ENCODE measurements at places on chromosomes 1 and 21.
A peak's percentile ranks its signal among the peaks of the same experiment; 100 is the strongest.

DNA sequence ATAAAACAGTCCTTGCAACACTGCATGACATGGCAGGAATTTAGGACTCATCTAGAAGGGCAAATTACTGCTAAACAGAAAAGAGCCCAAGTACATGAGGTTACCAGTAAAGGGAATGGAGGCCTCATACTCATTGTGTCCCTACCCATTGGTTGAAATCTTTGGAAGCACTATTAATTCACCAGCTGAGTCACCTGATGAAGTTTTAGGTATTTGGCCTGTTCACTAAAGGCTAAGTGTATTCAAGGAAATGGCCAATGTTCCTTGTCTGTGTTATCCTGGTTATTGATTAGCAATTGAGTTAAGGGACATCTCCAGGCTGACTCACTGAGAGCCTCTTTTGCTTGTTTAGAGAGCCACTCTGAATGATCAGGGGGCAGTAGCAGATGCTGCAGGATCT lies 188.4 kb downstream of the ZZZ3 start:
- DNase-seq = no peak

- DNase-seq = no peak
Measured at GRCh38 chr1:8854240-8854639, 24.2 kb downstream of the ENO1 start.

- DNase-seq = no peak
Measured at GRCh38 chr1:169779150-169779549, 15.6 kb downstream of the METTL18 start.

- no peak for DNase-seq
Measured at GRCh38 chr1:22340873-22341272, 110.8 kb upstream of the ZBTB40 start.

- no peak for DNase-seq
Measured at GRCh38 chr1:76587212-76587611, 280.1 kb upstream of the ST6GALNAC5 start.

DNA sequence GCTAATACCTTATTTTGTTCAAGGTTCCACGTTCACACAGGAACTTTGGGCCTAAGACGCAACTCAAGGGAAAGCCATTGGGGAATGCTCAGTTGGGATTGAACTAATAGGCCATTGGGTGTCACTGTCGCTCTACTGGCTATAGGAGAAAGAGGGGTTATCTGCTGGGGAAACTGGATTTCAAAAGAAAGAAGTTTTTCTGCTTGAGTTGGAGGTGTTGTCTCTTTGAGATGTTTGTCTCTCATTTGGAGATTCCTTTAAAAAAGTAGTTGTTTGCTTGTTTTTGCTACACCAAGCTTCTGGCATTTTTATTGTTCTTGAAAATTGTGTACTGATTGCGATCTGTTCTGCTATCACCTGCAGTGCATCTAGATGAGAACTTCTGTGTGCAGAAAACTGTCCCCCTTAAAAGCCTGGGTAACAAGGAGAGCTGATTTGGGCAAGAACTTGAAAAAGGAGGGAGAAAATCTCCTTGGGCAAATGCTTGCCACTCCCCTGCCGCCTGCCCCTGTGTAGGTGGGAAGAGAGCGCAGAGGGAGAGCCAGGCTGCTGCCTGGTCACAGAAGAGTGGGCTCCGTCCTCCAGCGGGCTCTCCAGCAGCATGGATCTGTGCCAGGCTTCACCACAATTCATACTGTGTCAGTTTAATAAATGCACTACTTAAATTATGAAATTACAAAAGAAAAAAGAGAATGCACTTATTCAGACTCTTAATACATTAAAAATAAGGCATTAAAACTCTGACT lies 39.9 kb downstream of the PEX14 start:
- peak; percentile 58 for DNase-seq

GRCh38 chr21:44442266-44443125 lies 12.8 kb upstream of the LRRC3 start:
- no peak for DNase-seq

- no peak for DNase-seq
Measured at GRCh38 chr1:24961961-24962861, 32.1 kb upstream of the RUNX3 start.

DNA sequence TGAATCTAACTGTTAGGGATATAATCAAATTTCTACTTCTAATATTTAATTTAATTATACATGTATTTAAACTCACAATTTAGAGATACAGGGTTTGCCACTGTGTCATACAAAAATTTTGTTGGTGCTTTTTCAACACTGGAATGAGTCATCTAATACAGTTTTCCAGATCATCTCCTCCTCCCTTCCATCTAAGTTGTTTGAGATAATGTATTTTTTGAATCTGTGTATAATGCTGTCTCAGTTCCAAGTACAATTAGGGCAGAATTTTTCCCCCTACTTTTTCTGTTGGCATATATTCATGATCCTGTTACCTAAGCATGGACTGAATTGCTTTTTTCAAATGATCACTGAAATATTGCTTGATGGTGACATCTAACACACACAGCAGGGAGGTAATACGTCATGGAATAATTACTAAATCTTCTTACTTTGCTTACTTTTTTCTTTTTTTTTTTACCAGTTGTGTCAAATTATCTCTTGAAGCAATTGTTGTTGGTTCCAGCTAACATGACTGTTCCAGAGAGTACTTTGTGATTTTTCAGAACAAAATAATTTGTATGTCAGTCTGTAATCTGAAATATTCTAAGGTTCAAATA lies 146.0 kb downstream of the MAGI3 start:
- DNase-seq = no peak

DNA sequence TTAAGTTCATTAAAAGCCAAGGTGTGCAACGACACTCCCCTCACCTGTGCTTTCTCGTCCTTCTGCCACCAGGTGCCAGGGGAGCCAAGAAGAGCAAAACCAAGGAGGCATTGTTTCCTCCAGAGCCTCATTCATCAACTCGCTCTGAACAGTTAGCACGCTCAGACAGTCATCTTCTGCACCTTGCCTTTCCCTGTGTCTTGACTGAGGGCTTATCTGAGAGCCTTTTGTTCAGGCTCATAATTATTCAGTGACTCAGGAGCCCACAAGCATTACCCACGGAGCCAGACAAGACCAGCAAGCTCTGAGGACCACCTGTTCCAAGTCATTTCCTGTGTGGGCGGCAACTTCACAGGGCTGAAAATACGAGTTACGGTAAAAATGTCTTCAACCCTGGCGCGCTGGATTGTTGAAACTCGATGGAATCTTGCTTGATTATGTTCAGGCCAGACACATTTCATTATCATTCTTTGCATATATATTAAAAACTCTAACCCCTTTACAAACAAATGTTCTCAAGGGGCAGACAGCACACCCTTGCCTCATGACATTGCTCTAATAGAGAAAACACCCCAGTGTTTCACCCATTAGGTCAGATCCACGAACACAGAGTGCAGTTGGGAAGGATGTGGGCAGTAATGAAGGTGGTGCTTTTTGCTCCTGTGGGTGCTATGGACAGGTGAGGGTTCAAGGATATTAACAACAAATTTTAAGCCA lies 89.7 kb upstream of the RUNX1 start:
- DNase-seq = no peak

GRCh38 chr1:198601936-198602889 lies 36.6 kb upstream of the PTPRC start:
- peak; percentile 6 for DNase-seq

- no peak for DNase-seq
Measured at GRCh38 chr1:169186106-169186505, 79.6 kb downstream of the ATP1B1 start.

DNA sequence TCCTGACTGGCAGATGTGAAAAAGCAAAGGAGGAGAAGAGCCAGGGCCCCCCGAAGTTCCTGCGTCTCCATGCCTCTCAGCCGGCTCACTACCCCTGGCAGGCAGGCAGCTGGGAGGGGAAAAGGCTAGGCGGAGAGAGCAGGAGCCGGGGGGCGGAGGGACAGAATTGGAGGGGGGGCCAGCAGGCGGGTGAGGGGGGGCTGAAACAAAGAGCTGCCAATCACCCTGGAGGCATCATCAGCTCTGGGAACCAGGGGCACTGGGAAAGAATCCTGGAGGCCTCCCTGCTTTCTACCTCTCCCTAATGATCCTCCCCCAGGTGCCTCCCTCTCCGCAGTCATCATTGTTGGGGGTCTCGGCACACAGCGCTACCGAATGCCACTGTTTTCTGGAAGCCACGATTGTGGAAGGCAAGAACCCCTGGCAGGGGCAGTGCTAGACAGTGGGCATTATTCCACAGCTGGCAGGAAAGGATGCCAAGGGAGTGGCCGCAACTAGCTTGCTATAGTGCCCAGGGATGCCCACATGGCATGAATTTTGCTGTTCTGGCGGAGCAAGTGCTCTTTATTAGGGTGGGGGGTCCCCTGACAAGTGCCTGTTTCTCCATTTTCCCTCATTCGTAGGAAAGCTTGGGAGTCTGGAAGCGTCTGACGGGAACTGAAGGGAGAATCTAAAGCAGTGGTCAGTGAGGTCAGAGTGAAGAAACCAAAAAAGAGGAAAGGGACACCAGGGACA lies at the start of gene THBS3:
THBS3 (minus strand) TSS at position 92 of the 735 bp plus-strand sequence; CDS start at position 71, 21 bp downstream.
- no peak for DNase-seq

GRCh38 chr1:41359211-41360073 lies 1.8 kb upstream of the FOXO6 start:
- no peak for DNase-seq

DNA sequence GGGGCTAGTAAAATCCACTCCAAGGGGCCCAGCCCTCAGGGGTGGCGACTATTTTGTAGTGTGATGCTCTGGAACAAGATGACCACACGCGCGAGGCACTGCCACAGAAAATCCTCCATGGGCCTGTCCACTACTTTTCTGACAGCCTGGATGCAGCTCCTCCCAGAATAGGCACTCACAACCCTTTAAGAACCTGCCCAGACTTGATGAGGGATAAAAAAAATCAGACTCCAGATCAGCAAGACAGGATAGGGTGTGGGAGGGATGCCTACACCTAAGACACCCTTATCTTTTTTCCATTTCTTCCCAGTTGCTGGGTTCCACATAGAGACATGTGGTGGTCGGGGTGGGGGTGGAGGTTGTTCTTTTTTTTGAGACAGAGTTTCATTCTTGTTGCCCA lies 33.5 kb downstream of the PCAT6 start:
- no peak for DNase-seq

GRCh38 chr1:52209429-52209828 lies 67.5 kb downstream of the ZFYVE9 start:
- no peak for DNase-seq

DNA sequence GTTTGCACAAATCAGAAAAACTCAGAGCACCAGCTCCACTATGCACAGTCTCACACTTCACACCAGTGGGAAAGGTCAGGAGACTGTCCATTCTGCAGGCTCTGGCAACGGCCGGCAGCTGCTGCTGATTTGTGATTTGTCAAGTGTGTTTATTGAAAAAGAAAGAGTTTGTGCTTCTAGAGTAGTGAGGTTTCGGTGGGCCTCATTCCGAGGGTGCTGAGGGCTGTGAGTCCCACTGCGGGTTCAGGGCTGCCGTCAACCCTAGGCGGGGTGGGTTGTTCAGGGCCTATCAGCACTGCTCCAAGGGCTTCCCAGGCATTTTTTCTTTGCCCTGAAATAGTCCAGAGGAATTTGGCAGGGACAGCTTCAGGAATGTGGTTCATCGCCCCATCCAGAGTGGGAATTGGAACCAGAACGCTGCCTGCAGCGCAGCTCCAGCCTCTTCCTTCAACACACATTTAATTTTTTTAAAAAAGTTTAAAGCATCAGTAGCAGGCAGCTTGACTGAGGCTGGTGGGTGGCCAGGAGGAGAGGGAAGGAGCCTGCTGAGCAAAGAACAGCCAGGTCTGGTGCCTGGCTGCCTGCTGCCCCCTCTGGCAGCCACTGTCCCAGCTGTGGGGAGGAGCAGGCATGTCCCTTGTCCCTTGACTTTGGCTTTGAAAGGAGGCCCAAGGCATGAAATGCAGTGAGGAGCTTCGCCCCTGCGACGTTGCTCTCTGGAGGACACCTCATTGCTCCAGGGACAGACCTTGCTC lies 19.7 kb downstream of the STUM start:
- DNase-seq = no peak

DNA sequence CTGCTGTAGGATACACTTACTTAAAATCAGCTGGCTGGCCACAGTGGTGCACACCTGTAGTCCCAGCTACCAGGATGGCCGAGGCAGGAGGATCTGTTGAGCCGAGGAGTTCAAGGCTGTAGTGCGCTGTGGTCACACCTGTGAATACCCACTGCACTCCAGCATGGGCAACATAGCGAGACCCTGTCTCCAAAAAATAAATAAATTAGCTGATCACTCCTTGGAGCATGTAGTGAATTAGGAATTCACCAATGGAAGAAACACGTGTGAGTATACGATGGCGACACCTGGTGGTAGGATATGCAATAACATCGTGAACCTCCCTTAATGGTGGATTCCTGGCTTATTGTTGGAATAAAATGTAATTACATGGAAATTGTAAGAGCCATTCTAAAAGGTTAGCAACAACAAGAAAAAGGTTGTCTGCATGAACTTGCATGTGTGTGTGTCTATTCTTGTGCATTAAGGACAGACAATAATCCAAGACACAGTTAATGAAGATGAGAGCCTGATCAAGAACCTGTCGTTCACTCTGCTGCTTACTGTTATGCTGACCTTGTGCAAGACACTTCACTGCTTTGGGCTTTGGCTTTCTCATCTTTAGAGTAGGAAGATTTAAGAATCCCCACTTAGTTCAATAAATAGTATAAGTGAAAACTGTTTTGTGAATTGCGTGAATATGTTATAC lies 38.6 kb upstream of the COX20 start:
- peak; percentile 72 for DNase-seq

GRCh38 chr1:24932284-24932683 lies 2.2 kb upstream of the RUNX3 start:
- peak; percentile 20 for DNase-seq

DNA sequence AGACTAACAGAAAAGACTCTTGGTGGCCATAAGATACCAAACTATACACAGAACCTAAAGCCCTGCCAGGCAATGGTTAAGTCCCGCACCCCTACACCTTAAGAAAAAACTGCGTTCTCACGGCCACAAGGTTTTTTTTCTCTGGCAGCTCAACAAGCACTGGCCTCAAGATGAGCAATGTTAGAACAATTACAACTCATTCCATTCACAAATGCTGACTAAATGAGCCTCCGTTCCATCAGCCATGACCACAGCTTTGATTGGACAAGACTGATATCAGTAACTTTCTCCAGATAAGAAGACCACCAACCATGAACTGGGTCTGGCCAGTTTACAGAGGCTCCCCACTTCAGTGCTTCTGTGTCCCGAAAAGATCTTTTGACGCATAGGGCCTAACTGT lies 31.9 kb downstream of the SEC16B start:
- no peak for DNase-seq

DNA sequence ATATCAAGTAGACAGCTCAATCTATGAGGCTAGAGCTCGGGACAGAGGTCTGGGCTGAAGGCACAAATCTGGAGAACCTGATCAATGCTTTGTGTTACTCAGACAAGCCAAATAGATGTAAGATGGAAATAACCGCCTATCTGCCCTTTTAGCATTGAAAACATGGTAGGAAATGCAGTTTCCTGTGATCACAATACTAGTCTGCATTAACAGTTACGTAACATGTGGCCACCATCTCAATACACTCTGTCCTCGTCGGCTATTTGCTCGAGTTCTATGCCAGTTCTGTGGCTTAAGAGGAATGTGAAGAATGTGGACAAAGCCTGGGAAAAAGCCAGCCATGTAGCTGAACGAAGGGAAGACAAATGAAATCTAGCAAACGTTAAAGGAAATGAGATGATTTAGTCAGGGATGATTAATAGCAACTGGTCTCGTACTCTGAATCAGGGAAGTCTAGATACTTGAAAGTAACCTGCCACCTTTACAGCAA lies 73.3 kb downstream of the HSF2BP start:
- no peak for DNase-seq

GRCh38 chr1:983798-984475 lies 2.0 kb upstream of the PERM1 start:
- peak; percentile 28 for DNase-seq

Data from Kasumi-1 (cell line).